Activated CD8-positive, alpha-beta memory T cell treated with anti-CD3 and anti-CD28 coated beads for 24 hours (primary cell): ENCODE measurements at places on chromosomes 3 and 15.
A peak's percentile ranks its signal among the peaks of the same experiment; 100 is the strongest.

- no peak for DNase-seq
These were observed 24.4 kb upstream of the TP63 start for GRCh38 chr3:189606774-189607173.

- DNase-seq, result no peak
These were observed 15.4 kb upstream of the COMMD2 start for GRCh38 chr3:149767720-149768119.

DNA sequence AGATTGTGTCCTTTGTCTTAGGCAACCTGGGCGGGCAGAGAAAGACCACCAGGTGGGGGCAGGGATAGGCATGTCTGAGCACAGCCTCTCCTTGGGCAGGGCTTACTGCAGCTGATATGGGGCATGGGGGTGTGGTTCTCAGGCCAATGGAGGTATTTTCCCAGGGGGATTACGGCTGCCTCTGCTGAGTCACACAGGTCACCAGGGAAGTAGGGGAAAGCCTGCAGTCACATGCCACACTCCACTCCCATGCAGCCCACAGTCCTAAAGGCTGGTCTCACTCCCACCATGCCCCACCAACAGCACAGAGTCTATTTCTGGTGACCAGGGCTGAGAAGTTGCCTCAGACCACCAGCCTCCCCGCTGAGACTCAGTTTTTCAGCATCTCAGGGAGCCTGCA, 466.4 kb downstream of the DIPK2A start:
- DNase-seq, result no peak

DNA sequence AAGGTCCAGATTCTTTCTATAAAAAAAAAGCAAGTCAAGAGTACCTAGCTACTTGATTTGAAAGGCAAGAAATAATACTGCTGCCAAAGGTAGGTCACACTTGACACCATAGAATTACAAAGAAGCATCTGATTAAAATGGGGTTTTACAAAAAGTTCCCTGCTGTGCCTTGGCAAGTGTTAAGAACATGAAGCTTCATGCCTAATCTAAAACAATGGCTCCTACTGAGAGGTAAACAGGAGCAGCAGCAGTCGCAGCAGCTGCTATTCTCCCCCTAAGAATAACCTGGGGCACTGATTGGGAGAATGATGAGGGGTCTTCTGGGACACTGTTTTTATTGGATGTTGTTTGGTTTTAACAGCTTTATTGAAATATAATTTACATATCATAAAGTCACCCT, 14.1 kb downstream of the UBP1 start:
- no peak for DNase-seq

DNA sequence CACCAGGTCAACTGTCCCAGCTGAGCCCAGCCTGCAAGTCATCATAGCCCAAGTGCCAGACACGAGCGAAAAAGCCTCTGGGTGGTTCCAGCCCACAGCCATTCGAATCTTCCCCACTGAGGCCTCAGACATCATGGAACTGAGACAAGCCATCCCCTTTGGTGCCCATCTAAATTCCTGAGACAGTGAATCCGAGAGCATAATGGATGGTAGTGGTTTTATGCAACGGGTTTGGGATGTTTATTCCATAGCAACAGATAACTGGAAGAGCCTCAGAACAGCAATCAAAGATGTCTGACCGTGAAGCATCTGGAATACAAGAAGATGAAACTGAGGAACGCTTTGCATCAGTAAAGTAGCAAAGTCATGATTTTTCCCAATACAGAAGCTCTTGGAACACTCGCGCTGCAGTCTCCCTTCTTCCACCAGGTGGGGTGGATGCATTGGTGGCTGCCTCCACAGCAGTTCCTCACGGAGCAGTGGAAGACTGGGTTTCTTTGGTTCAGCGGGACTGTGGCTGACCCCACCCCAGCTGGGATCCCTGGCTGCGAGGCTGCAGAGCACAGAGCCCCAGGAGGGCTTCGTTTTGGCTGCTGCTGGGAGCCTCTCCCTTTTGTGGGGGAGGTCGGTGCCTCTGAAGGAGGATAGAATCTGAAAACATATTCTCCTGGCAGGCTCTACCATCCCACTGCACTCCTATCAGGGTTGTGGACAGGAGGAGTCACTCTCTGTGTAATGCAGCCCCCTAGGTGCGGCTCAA, 26.4 kb upstream of the PDE8A start:
- peak; percentile 68 for DNase-seq

DNA sequence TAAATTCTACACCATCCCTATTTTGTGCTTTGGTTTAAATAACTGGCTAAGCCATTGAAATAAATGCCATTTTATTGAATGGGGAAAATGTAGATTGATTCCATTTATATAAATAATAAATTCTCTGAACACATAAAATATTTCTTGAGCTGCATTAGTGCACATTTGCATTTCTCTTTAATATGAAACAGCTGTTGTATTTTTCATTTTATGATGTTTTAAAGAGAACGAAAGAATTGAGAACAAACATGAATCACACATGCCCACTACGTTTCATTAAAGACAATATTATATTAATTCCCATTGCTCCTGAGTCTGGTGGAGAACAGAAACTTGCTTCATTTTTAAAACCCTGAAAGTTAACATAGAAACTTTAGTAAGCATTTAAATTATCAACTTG, 235.7 kb upstream of the CFAP20DC start:
- no peak for DNase-seq

- DNase-seq, result no peak
These were observed 177.2 kb downstream of the CBLB start for GRCh38 chr3:105691633-105692032.

GRCh38 chr3:138066383-138066782, 49.0 kb downstream of the DZIP1L start:
- no peak for DNase-seq

DNA sequence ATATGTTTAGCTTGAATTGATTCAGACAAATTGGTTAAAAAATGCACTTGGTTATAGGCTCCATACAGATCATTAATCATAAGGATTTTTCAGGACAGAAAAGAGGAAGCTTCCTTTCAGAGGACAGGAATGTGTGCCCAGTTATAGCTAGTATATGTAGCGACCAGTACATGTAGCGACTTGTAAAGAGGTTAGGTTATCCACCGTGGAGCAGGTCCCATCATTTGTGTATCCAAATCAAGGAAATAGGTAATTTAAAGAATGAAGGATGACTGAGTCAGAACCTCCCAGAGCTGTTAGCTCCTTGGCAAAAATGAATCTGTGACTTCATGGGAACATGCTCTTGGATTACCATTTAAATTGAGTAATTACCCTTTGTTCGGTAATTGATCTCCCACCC, 15.8 kb upstream of the P2RY12 start:
- DNase-seq, result no peak

- peak; percentile 89 for DNase-seq
These were observed 492 bp downstream of the TMCC1 start for GRCh38 chr3:129892857-129893580.

- no peak for DNase-seq
These were observed 14.9 kb downstream of the CRTAP start for GRCh38 chr3:33128706-33129105.

DNA sequence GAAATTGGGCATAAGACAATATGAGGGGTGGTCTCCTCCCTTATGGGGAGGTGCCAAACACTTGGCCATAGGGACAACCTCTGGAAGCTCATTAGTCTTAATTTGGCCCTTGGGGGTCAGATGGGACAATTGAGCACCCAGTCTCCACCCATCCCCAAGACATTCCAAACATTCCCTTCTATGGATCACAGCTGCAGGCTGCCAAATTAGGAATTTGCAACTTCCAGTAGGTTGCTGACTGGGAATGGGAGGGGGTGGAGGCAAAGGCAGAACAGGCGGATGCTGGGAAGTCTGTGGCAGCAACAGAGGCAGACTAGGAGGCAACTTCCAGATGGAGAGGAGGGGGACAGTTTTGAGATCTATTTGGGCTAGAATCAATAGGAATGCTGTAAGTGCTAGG, 1.4 kb upstream of the PDHB start:
- no peak for DNase-seq

DNA sequence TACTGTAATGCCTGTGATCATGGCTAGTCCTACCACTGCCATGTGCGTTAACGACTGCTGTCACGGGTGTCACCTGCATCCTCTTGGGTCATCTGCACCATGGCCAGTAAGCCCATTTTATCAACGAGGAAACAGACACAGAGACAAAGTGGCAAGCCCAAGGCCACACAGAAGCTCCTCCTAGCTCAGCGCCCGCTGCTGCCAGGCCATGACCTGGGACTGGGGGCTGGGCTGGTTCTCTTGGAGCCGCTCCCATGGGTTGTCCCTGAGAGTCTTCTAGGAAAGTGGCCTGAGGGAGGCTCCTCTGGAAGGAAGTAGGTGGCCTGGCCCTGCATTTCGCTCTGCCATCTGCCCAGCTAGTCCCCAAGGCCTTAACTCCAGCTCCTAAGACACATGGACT, 4.9 kb downstream of the DUSP7 start:
- no peak for DNase-seq

- DNase-seq, result no peak
These were observed 90.7 kb upstream of the HES1 start for GRCh38 chr3:194045289-194045688.

DNA sequence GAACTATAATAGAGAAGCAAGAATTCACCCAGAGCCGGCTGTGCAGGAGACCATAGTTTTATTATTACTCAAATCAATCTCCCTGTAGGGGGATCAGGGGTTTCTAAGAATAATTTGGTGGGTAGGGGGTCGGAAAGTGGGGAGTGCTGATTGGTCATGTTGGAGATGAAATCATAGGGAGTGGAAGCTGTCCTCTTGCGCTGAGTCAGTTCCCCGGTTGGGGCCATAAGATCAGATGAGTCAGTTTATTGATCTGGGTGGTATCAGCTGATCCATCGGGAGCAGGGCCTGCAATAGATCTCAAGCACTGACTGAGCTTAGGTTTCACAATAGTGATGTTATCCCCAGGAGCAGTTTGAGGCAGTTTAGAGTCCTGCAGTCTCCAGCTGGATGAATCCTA, 97.0 kb upstream of the SNRPN start:
- DNase-seq, result no peak

- no peak for DNase-seq
These were observed 62.9 kb downstream of the GPR176 start for GRCh38 chr15:39857132-39857531.

DNA sequence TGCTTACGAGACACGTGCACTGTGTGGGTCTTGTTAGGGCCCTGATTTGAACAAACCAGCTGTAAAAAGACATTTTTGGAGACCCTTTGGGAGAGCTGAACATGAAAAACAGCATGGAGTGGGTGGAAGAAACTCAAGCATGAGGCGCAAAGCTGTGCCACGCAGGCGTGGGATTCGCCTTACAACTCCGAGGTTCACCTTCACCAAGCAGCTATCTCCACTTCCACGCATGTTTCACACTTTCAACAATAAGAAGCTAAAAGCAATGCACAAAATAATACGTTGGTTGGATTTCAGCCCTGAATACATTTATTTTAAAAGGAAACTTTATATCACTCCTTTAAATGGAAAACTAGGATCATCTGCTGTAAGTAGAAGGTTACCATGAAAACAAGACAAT, 42.5 kb downstream of the IQSEC1 start:
- DNase-seq, result no peak

DNA sequence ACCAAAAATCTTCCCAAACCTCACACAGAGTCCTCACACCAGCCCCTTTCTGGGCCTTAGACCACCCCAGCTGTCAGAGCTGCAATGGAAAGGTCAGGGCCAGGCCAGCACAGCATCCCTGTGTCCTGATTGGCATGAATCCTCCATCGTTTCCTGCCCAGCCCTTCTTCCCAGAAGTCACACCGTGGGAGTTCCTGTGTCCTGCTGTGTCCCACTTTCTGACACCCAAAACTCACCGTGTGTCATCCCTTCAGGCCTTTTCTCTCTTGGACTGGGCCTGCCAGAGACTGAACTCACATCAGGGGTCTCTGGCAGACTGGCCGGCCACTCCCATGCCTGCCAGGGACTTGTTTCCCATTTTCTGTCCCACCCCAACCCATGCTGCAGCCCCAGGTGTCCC, 32.5 kb upstream of the CHRNB4 start:
- no peak for DNase-seq

DNA sequence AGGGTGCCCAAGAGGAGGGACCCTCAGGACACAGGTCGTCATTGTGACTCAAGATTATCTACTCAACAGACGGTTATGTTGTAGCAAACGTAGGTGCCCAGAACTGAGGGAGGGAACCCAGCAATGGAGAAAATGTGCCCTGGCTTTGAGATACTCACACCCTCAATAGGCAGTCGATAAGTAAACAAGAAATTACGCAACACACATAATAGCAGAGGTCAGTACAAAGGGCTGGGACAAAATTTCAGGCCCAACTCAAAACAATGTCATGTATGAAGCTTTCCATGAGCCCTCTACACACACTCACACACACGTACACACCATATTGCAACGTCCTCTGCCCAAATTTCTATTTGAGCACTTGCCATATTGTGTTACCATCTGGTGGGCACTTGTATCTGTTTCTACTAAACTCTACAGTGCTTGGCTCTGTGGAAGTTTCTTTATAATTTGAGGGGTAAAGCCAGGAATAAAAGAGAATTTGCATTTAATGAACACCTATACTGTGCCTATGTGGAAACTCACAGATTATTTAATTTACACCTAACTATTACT, 114.6 kb upstream of the TRIM42 start:
- no peak for DNase-seq

DNA sequence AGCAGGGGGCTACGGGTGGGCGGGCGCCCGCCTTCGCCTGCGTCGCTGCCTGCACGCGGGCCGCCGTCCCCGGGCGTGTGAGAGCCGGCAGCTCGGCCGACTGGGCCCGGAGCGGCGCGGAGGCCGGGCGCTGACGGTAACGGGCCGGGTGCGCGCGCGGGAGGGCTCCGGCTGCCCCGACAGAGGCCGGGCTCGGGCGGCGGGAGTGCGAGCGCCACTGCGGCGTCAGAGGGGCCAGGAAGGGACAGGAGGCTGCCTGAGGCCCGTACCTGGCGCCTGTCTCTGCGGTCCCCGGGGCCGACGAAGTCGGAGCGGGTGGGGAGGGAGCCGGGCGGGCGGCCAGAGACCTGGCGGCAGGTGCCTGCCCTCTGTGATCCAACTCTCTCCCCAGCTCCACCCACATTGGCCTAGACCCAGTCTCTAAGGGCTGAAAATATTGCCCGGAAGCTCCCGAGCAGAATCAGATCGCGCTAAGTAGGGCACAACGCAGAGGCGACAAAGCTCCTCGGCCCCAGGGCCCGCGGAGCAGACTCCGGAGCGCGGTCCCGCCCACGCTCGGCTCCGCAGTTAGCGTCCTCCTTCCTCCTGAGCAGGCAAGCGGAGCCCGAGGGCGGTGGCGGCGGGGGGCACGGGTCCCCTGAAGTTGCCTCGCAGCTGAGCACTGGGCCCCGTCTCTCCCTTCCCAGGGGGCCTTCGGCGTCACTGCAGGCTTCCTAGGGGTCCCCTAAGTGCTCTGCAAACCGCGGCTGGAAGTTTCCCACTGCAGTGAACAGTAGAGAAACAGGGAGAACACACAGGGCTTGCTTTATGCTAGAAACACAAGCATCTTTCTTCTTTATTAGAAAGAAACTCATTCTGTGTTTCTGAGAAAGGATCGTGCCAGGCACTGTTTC, at the start of gene MAN2A2:
Gene MAN2A2, plus strand, starts transcription at position 463 of the 893 bp plus-strand sequence. CDS start 906 bp downstream, outside the sequence.
- peak; percentile 92 for DNase-seq

GRCh38 chr3:182007441-182007840, 295.7 kb downstream of the SOX2 start:
- DNase-seq, result no peak

DNA sequence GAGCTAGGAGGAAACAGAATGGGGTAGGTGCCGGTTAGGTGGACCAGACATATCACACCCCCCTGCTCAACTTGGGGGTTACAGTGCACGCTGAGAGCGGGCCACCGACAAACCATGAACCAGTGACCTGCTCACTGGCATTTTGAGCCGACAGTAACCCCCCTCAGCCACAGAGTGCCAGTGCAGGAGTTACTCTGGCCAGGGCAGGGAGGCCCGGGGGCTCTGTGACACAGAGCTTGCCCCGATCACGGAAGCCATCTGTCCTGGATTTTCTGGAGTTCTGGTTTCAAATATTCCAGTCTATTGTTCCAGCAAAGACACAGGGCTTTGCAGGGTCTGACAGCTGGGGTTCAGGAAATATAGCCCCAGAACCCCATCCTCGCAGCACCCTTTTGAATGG, 225.2 kb downstream of the VPS13C start:
- DNase-seq, result no peak
